ENCODE measurements at places on chromosomes 7 and 10.
A peak's percentile ranks its signal among the peaks of the same experiment; 100 is the strongest.

DNA sequence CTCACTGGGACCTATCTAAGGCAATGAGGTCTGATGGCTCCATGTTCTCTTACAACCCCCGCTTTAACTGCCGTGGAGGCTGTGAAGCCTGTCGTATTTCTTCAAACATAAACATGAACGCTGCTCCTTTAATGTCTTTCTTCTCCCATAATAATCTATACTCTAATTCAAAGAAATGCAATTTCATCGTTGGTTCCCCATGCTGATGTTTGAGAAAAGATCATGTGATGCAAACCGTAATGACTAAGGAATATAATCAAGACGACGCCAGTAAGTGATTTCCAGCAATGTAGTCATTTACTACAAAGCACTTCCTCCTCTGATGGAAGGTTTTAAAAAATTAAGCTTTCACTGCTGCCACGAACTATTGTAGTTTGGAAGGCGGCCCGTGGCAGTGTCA is 102.6 kb upstream of the NEBL start:
- no peak for DNase-seq

DNA sequence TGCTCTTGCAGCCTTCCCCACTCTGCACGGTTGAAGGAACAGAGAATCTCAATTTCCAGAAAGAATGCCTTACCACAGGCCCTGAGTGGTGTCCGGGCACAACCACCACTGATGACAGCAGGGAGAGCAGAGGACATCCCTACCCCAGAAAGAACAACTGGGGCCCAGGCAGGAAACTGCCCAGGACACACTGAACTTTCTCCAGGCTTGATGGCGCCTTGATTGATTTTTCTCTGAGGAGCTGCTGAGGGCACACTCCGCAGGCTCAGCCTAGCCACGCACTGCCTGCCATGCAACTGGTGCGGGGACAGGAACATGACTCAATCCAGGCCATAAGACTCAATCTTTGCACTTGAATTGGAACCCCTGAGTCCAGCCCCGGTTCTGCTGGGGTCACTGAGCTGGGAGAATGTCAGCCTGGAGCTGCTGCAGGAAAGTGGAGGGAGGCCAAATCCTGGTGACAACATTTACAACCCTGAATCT is 5.9 kb downstream of the AKR1B1 start:
- DNase-seq: no peak

- no peak for DNase-seq
Measured at GRCh38 chr10:8183241-8183704, 128.8 kb downstream of the GATA3 start.

DNA sequence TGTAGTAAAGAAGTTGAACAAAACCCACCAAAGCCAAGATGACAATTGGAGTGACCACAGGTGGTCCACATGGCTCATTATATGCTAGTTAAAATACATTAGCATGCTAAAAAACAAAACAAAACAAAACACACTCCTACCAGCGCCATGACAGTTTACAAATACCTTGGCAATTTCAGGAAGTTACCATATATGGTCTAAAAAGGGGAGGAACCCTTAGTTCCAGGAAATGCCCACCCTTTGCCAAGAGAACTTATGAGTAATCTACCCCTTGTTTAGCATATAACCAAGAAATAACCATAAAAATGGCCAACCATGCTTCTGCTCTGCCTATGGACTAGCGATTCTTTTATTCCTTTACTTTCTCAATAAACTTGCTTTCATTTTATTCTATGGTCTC is 979.1 kb upstream of the POT1 start:
- DNase-seq: no peak

- peak; percentile 7 for DNase-seq
Measured at GRCh38 chr7:49852619-49853462, 79.4 kb downstream of the VWC2 start.

DNA sequence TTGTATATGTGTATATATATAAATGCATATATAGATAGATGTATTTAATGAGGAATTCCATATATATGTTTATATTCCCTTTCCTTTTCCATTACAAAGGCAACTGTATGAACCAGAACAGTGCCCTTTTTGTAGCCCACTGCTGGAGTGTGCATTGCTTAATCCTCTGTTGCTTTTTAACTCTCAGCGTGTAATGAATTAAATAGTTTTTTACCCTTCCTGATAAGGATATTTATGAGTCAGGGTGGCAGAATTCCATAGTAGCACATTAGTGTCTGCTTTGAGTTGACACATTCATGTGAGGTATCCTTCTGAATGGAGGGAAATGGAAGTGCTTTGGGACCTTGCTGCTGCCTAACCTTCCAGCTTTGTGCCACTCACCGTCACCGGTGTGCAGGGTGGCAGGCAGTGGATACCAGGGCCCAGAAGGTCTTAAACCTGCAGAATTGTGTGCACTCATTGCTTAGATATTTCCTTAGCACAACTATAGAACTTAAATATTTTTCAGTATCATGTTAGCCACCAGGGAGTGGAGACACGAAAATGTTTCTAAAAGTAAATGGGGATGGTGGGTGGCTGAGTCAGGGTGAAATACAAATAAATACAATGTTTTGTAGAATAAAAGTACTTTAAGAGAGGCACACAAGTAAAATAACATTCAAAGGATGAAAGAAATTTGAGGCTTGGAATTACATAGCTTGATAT is 117.9 kb downstream of the SND1 start:
- no peak for DNase-seq

DNA sequence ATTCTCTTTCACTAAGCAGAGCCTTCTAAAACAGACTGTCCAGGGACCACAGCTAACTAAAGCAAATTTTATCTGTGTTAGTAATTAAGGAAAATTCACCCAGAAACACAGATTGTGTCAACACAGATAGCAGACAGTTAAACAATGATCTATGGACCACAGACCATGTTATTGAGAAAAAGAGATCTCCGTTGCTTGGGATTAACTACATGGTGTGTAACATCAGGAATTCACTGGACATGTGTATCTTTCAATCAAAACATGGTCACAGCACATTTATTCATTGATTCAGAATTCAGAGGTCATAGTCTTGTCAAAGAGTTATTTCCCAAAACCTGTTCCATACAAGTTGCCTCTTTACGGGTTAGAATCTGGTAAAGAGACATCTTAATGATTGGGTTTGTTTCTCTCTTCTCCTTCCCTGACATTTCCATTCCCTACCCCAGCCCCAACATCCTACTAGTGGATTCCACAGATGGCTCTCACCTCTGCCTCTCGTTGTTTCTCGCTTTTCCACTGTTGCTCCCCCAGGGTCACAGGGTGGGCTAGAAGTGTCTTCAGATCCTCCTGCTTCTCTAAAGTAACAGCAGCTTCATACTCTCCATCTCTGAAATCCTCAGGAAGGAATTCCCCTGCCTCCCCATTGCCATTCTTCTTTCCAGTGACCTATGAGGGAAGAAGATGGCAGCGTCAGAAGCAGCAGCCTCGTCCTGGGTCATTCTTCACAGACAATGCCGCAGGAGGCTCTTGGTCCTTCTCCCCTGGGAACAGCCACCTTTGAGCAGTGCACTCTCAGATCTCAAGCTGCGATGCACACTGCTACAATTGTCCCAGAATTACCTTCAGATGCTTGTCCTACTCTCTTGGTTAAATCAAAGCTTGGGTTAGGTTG is 958 bp downstream of the ANKRD1 start:
- no peak for DNase-seq

DNA sequence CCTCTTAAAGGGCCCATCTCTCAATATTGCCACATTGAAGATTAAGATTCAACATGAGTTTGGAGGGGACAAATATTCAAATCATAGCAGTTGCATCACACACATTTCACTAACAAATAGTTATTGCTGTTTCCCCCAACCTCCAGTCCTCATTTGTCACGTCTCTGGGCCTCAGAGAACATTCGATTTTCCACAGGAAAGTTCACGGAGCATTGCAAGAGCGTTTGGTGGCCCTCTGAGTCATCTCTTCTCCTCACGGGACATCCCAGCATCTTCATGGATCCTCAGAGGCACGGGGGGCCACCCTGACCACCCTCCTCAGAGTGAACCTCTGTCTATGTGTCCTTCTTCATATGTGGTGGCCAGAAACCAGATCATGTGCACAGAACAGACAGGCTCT is 50.3 kb upstream of the CHST15 start:
- DNase-seq: no peak

DNA sequence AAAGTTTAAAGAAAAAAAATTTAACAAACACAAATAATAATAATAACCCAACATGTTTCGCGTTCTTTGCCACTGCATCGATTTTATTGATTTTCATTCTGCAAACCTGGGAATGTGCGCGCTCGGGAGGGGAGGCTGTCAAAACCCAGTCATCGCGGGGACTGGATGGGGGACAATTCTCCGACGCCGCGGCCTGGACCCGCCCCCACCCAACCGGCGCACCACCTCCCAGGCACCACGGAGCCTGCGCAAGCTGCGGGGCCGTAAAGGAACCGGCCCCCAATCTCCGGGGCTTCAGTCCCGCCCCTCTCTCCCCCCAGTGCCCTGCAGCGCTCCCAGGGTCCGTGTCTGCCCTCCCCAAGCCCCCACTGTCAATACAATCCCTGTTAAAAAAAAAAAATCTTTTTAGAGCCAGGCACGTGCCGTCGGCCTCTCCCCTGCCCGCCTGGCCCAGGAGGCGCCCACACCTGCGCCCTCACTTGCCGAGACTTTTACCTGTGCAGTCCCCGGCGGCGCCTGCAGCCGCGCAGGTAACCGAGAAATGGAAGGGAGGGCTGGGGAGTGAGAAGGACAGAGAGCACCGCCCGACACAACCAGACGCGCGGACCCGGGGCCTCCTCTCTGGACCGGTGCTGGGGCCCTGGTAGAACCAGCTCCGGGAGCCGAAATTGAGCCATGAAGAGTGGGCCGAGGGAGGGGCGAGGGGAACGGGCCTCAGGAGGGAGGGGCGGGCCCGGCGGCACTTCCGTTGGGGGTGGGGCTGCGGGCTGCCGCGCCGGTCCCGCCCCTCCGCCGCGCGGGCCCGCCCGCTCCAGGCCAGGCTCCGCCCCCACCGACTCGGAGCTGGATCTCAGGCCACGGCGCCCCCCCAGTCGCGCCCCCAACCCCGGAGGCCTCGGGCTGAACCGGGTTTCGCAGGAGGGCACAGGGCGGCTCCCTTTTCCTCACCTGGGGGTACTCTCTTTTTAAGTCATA is 7.6 kb upstream of the ZNF503 start:
- no peak for DNase-seq

DNA sequence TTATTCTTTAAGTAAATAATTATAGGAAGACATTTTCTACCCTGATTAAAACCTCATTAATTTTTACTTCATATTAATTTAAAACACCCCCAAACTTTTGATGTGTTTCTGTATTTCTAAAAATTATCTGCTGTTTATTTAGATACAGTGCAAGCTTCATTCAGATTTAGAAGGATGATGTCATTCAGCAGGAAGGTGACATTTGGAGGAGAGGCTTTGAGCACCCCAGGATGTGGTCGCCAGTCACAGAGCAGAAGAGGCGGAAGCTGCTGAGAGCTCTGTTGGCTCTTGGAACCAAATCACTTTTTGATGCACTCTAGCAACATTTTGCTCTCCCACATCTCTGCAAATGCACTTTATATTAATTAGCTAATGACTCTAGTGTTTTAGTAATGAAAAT is 233.9 kb upstream of the CACNA2D1 start:
- no peak for DNase-seq

GRCh38 chr10:3014968-3015367 is 52.4 kb upstream of the PFKP start:
- DNase-seq: no peak

Measured in SHP77 treated with DMSO at 0.1 percent for 48 hours (cell line).